ENCODE measurements at places on chromosomes 7 and 10. TPM values are rescaled to one million over a fixed set of nuclear protein-coding genes. Genes with fewer than 3 reads are reported as not detected.

Gene BTBD16
- total RNA-seq, result 1.2 TPM

Gene ELOVL3
- not detected for total RNA-seq

Gene ACTL6B
- 0.14 TPM for total RNA-seq

Gene TACC2
- 92.5 TPM for total RNA-seq

Gene TBRG4
- 58.0 TPM for total RNA-seq

Gene LRIT1
- not detected for total RNA-seq

Gene IQUB
- total RNA-seq, result 2.9 TPM

Gene TSPAN14
- 124 TPM for total RNA-seq

Gene EPHB6
- 16.7 TPM for total RNA-seq

Gene NUTM2B
- total RNA-seq, result 2.4 TPM

Gene SSBP1
- total RNA-seq, result 67.9 TPM

Gene TMEM72
- not detected for total RNA-seq

DNA sequence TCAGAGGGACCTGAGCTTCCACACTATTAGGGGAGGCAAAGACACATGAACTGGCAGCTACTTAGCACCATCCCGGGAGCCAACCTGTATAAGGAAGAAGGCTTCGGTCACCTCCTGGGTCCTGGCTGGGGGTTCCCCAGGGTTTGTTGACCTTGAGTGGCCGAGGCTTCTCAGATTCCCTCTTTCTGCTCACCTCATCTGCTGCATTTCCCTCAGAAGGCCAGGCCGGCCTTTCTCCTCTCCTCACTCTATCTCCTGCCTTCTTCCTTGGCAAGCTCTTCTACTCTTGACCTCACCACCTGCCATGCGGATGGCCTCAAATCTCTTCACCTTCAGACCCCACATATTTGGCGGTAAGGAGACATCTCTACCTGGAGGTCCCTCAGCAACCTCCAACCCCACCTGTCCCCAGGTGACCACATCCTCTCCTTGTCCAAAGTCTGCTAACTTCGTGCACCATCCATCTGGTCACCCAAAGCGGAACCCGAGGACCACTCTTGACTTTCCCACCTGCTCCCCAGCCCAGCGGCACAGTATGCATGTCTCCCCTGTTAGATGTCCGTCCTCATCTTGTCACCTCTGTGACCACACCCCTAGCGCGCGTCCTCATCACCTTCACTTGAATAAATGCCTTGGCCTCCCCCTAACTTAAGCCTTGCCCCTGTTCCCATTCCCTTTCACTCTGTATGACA is 133.8 kb upstream of the UNC5B start:
- no peak for DNase-seq

- DNase-seq, result peak; percentile 12
These were observed 154.5 kb upstream of the MAGI2 start for GRCh38 chr7:79608005-79608404.

DNA sequence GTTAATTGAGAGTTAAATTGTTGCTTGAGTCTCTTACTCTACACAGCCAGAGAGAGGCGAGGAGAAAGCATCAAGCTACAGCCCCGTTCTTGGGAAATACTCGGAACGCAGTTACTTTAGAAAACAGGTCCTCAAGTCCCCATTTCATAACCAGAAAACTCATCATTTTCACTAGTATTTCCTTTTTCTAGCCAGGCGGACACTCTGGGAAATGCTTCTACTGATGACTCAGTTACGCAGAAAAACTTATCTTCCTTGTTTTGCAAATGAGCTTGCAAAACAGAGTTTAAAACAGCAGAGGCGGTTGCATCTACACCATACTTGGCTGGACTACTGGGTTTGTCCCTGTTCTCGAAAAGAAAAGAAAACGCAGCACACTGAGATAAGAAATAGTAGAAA is 111.4 kb upstream of the FGFR2 start:
- no peak for DNase-seq

DNA sequence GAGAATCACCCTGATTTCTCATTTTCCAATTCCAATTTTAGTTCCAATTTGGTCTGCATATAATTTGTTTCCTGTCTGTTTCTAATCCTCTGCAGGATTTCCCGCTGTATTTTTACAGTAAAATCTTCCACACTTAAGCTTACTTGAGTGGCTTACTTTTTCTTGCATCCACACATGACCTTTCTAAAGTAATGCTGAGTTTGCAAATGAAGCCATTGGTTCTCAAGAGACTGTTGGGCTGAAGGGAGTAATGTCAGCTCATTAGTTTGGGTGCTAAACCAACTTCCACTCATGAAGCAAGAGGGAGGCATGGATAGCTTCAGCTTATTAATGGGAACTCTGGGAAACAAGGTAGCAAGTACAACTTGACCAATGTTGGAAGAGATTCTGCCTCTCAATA is 146.4 kb downstream of the SNX10 start:
- no peak for DNase-seq

DNA sequence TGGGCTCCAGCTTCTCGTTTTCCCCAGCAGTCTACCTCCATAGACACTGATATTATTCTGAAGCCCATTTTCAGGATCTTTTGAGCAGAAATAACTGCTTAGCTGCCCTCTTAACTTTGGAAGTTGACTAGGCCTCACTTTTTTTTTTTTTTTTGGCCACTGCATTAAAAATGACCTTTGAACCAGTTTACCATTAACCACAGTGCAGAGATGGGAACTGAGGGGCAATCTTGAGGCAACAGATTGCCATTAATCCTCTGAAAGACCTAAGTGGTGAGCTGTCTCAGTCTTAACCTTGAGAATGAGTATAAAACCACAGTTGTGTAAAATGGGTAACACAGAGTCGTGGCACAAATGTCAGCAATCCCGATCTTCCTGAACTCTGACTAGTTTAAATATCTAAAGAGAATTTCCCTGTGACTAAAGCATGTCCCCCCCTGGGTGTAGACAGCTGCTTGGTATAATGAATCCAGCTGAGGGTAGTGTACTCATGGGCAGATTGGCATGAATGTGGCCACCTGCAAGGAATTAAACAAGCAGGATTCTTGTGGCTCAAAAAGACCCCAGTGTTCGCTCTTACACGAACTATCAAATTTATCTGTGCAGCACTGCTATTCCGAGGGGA is 46.1 kb upstream of the FMC1 start:
- DNase-seq, result no peak

DNA sequence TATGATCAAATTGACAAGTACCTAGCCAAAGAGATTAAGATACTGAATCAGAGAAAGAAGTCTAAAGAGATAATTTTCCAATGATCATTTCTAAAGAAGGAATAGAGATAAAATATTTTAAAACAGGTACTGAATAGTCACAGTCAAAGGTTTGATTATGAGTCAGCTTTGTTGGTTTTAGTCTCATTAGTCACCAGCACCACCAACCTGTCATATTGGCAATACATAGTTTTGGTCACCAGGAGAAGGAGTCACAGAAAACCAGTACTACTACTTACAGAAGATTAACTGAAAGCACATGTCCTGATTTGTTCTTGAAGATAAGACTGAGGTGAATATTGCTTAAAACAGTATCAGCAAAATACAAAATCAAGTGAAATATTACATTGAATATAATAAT is 34.6 kb downstream of the ZEB1 start:
- DNase-seq, result no peak

DNA sequence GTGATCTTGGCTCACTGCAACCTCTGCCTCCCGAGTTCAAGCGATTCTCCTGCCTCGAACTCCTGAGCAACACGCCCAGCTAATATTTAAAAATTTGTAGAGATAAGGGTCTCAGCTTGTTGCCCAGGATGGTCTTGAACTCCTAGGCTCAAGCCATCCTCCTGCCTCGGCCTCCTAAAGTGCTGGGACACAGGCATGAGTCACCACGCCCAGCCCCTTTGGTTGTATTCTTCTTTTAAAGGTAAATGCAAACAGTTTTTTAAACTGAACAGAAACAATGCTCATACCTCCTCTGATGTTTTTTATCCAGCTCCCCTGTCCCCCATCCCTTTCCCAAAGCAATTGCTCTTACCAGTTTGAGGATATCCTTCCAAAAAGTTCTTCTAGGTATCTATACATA is 79.5 kb upstream of the DUSP5 start:
- no peak for DNase-seq

DNA sequence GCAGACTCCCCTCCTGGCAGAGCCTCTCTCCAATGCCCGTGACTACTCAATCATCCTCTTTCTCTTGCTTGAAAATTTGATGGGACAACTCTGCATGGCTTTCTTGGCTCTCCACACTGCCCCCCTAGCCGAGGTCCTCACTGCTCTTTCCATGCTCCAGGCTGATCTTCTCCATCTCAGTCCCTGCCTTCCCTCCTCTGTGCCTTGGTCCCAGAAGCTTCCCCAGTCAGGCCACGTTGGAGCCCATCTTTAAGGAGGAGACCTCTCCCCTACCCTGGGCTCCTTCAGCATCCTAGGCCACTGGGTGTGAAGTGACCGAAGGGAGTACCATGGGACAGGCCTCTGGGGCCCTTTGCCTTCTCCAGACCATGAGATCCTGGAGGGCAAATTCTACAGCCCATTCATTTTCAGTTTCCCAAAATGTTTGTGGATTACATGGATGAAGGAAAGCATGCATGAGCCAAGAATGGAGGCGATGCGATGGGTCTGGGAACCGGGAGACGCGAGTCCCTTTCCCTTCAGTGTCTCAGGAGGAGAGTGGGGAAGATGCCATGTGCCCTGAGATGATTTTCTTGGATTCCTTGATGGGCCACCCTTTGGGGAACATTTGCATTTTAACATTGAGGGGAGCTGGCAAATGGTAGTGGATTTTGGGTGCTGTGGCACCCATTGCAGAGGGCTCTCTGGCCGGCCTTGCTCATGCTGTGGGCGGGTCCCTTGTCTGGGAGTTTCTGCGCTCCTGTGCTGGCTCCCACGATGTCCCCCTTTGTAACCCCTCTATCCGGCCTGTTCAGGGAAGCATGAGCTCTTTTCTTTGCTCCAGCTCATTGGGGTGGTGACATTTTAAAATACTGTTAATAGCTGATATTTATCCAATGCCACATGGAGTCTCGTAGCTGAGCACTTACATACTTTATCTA is 376.6 kb downstream of the RPS24 start:
- DNase-seq, result no peak

DNA sequence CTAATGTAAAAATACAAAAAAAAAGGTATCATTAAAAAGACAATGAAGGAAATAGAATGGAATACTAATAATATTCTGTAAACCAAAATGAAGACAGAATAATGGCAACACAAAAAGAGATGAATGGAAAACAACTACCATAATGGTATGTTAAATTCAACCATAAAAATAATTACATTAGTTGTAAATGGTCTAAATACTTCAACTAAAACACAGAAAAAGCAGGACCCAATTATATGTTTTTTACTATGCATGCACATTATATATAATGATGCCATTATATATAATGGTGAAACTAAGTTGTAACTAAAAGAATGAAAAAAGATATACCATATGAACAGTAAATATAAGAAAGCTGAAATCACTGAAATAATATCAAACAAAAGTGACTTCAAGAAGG is 76.5 kb downstream of the CUBN start:
- DNase-seq, result no peak

GRCh38 chr7:73342645-73343044 is 14.7 kb downstream of the FKBP6 start:
- DNase-seq, result peak; percentile 34

DNA sequence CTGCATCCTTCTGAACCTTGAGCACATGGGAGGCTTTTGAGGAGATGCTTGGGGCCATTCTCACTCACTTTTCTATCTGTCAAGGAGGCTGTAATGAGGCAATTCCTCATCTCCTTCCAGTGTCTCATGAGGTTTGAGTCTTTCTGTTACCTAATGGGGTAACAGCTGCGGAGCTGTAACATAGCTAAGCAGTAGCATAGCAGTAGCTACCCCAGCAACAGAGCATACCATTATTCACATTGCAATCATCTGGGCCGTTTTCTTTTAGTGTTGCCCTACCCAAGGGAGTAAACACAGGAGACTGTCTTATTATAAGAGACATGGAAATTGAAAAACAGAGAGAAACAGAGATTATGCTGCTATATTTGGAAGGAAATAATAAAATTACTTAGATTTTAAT is 68.7 kb downstream of the AKR1D1 start:
- DNase-seq, result no peak

GRCh38 chr7:158053183-158053915 is 534.3 kb downstream of the PTPRN2 start:
- DNase-seq, result no peak

- no peak for DNase-seq
These were observed 4.7 kb downstream of the ECD start for GRCh38 chr10:73163096-73163495.

GRCh38 chr10:25888627-25889026 is 45.4 kb upstream of the MYO3A start:
- no peak for DNase-seq

DNA sequence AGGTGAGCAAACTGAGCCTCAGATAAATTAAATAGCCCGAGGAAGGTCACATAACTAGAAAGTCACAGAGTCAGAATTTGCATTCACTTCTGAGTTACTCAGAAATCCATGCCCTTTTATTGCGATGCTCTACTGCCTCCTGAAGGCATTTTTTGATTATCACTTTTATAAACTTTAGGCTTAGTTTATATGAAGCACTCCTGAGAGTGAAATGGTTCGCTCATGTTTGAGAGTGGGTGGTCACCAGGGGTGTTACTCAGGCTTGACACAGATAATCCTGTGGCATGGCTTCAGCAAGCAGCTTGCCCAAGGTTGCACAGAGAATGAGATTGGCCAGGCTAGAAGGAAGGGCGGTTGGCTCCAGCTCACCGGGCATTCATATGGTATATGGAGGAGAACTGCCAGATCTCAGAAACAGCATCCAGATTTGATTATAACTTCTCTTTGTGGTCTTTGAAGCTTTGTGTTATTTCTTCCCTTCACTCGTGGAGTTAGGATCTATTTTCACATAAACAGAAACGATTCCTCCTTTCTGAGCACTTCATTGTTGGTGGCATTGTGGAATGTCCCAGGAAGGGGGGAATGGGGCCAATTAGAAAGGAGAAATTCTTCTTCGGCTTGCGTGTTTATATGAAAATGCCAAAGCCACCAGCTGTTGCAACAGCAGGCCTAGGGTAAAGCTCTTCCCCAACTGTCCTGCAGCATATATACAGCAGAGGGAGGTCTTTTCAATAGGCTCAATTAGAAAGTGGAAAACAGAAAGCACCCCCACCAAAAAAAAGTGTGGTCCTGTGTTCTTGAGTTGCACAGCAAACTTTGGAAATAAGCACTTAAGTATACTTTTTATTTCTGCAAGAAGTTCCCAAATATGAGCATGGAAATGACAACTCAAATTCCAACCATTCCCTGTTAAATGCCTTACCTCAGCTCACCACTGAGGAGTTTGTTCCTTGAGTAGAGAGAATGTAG is 628.8 kb downstream of the SUGCT start:
- DNase-seq, result no peak

GRCh38 chr10:9205558-9205957 is 1151.1 kb downstream of the GATA3 start:
- no peak for DNase-seq

GRCh38 chr7:17994079-17994850 is 33.4 kb downstream of the PRPS1L1 start:
- DNase-seq, result no peak

DNA sequence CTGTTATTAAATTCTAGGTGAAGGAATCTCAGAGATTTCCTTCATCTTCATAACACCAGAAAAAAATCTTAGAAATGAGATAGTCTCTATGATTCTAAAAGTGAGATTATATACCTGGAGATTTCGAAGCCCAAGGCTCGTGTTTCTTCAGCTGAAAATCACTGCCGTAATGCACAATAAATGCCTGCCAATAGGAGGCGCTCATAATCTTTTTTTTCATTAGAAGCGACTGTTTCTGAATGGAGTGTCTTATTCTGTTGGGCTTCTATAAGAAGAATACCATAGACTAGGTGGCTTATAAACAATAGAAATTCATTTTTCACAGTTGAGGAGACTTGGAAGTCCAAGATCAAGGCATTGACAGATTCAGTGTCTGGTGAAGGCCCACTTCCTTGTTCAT is 294.7 kb downstream of the PRKG1 start:
- DNase-seq, result no peak

All from mucosa of gallbladder (tissue), 1 donor.